HepG2 (cell line): ENCODE measurements at places on chromosomes 11 and 22. TPM values are rescaled to one million over a fixed set of nuclear protein-coding genes. Genes with fewer than 3 reads are reported as not detected.
A peak's percentile ranks its signal among the peaks of the same experiment; 100 is the strongest.

SPTY2D1 gene
- total RNA-seq = 14.8 and 22.2 TPM in 2 replicates

GRCh38 chr11:117816846-117817367 is 7.6 kb downstream of the FXYD2 start:
- H3K4me1 ChIP-seq = peaks cover 67% of the 10 kb centered on the region
- H3K27me3 ChIP-seq = no peaks in the 10 kb centered on the region; the same call in 1 of the 2 replicates
- H3K36me3 ChIP-seq = no peaks in the 10 kb centered on the region
- H3K4me3 ChIP-seq = no peak overlapping the region; the same call in 1 of the 2 replicates
- DNase-seq = no peak
- no peak overlapping the region for H3K27ac ChIP-seq

DNA sequence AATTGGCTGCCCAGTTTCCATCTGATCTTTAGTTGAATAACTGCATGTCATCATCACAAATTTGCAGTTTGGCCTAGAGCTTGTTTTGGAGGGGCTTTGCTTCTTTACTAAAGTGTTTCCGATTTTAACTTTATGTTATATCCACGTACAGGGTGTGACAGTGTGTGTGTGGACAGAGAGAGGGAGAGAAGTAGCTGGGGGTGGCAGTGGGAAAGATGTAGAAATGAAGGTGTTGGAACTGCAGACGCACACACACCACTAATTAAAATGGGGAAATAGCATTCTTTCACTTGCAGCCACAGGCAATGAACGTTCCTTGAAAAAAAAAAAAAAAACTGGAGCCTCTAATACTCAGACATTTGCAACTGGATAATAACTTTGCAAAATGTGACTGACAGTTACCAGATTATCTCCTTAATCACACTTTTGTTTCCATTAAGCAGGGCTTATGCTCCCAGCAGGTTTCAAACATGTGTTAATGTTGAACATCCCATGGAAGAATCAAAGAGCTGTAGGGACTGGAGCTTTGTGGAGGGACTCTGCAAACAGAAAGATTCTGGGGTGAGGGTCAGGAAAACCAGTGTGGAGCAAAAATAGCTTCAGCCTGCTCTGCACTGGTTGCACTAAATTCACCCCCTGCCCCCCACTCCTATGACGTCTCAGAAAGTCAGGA is 238.1 kb upstream of the TENM4 start:
- H3K27ac ChIP-seq = no peak overlapping the region
- no peaks in the 10 kb centered on the region for H3K36me3 ChIP-seq
- no peak overlapping the region for H3K4me3 ChIP-seq
- no peaks in the 10 kb centered on the region for H3K4me1 ChIP-seq
- no peaks in the 10 kb centered on the region for H3K27me3 ChIP-seq
- no peak for DNase-seq

DNA sequence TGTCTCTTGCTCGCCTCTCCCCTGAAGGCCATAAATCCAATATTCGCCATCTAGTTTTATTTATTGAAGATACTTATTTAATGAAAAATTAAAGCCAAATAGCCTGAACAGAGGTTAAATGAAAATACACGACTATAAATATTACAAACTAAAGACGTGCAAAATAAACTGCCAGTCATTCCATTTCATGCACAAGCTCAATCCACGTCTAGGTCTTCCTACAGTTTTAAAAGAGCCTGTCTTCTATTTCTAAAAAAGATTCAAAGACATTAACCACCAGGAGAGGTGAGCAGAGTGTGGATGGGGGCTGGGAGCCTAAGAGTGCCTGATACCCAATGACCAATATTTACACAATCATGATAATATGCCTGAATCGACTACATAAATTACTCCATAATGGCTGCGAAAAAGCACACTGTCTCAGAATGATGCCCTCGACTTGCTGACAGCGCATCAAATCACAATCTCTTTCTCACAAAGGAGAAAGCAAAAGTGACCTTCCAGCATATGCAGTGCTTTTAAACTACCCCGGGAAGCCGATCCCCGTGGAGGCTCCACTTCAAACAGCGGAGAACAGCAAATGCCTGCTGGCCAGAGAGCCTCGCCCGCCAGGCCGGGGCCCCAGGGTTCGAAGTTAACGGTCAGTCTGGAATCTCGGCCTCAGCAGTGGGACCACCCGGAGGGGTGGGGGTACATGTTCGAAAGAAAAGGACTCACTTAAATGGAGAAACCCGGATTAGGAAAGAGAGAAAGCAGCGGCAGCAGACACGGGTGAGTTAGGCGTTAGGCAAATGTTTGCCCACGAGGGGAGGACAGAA is 1.7 kb downstream of the FCHSD2 start:
- no peak for DNase-seq
- peak overlapping the region; percentile 95 for H3K27ac ChIP-seq

DNA sequence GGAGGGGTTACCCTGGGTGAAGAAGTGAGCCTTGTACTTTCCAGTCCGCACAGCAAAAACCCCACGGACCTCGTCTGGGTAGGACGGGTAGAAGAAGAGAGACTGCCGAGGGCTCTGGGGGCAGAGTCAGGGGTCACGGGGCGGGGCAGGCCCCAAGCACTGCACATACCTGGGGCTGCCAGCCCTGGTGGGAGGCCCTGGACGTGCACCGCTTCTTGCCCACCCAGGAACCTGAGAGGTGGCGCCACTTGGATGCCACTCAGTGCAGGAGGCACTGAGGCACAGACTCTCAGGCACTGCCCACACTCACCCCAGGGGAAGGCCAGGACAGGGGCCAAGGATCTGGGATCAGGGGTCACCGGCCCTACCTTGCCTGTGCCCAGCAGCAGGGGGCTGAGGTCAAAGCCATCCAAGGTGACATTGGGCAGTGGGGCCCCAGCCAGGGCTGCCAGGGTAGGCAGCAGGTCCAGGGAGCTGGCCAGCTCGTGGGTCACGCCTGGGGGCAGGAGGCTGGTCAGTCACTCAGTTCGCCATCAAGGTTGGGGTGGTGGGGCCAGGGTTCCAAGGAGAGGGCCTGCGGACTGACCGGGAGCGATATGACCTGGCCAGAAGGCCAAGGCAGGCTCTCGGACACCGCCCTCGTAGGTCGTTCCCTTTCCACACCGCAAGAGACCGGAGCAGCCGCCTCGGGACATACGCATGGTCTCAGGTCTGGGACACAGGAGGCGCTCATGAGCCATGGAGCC is 2.2 kb downstream of the ARSA start:
- H3K4me1 ChIP-seq = peaks cover 62% of the 10 kb centered on the region
- no peaks in the 10 kb centered on the region for H3K36me3 ChIP-seq
- no peak for DNase-seq
- H3K27me3 ChIP-seq = no peaks in the 10 kb centered on the region

- no peak overlapping the region for H3K4me3 ChIP-seq
- H3K27me3 ChIP-seq = no peaks in the 10 kb centered on the region
- no peak overlapping the region for H3K27ac ChIP-seq
Observed at GRCh38 chr11:18615628-18616392, 16.2 kb downstream of the MISFA start.

SYT9 gene
- not detected in 2 replicates for total RNA-seq

LIF gene
- total RNA-seq = 1.5 and 3.6 TPM in 2 replicates

BRSK2 gene
- 0.84 and 1.1 TPM in 2 replicates for total RNA-seq

KRTAP5-11 gene
- total RNA-seq = not detected in 2 replicates

GCAT gene
- 50.3 and 56.8 TPM in 2 replicates for total RNA-seq

- no peaks in the 10 kb centered on the region; the same call in 1 of the 2 replicates for H3K27me3 ChIP-seq
- no peak for DNase-seq
- no peaks in the 10 kb centered on the region for H3K4me1 ChIP-seq
- no peaks in the 10 kb centered on the region for H3K36me3 ChIP-seq
- no peak overlapping the region for H3K4me3 ChIP-seq
- no peak overlapping the region for H3K27ac ChIP-seq
Observed at GRCh38 chr11:111521135-111521534, 6.6 kb downstream of the HOATZ start.

MUC6 gene
- total RNA-seq = not detected in 2 replicates

GRCh38 chr11:95229199-95229992 is 1.6 kb downstream of the SESN3 start:
- no peak for DNase-seq
- peaks cover 29% of the 10 kb centered on the region for H3K4me1 ChIP-seq
- no peaks in the 10 kb centered on the region; the same call in 1 of the 2 replicates for H3K27me3 ChIP-seq
- no peak overlapping the region for H3K27ac ChIP-seq

GRCh38 chr11:117026593-117027330 is 71.5 kb downstream of the SIK3 start:
- DNase-seq = no peak
- no peaks in the 10 kb centered on the region for H3K27me3 ChIP-seq
- H3K4me3 ChIP-seq = no peak overlapping the region
- H3K36me3 ChIP-seq = no peaks in the 10 kb centered on the region
- peaks cover 54% of the 10 kb centered on the region for H3K4me1 ChIP-seq
- no peak overlapping the region for H3K27ac ChIP-seq

AIFM3 gene
- 11.0 and 15.3 TPM in 2 replicates for total RNA-seq

C1QTNF4 gene
- not detected in 2 replicates for total RNA-seq

DNA sequence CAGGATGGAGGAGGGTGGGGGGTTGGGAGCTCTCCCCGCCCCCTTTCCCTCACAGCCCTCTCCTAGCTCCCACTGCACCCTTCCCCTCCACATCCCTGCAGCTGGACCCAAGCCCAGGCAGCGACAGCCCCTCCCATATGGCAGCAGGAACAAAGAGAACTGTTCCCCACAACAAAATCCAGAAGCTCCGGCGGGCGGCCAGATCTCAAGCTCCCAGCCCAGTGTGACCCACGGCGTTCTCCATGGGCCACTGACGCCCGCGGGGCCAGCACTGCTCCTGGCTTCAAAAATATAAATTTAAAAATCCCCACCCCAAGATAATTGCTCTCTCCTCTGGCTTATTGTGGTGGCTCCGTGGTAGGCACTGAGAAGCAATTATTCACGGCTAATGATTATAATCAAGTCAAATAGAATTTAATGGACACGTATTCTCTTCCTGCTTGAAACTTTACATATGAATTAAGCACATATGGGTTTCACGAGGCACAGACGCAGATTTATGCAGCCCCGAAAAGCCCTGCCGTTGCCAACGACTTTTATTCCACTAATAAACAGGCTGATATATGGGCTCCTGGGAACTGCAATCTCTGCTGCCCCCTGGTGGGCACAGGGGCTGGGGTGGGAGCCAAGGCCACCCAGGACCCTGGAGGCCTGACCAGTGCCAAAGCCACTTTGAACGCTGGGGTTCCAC is 17.5 kb downstream of the MACROD1 start:
- H3K4me1 ChIP-seq = peaks cover 13% of the 10 kb centered on the region
- H3K36me3 ChIP-seq = peaks cover 10% of the 10 kb centered on the region
- no peaks in the 10 kb centered on the region for H3K27me3 ChIP-seq
- no peak overlapping the region for H3K27ac ChIP-seq
- DNase-seq = peak; percentile 50
- H3K4me3 ChIP-seq = no peak overlapping the region

RTN3 gene
- 25.3 and 32.2 TPM in 2 replicates for total RNA-seq

DNA sequence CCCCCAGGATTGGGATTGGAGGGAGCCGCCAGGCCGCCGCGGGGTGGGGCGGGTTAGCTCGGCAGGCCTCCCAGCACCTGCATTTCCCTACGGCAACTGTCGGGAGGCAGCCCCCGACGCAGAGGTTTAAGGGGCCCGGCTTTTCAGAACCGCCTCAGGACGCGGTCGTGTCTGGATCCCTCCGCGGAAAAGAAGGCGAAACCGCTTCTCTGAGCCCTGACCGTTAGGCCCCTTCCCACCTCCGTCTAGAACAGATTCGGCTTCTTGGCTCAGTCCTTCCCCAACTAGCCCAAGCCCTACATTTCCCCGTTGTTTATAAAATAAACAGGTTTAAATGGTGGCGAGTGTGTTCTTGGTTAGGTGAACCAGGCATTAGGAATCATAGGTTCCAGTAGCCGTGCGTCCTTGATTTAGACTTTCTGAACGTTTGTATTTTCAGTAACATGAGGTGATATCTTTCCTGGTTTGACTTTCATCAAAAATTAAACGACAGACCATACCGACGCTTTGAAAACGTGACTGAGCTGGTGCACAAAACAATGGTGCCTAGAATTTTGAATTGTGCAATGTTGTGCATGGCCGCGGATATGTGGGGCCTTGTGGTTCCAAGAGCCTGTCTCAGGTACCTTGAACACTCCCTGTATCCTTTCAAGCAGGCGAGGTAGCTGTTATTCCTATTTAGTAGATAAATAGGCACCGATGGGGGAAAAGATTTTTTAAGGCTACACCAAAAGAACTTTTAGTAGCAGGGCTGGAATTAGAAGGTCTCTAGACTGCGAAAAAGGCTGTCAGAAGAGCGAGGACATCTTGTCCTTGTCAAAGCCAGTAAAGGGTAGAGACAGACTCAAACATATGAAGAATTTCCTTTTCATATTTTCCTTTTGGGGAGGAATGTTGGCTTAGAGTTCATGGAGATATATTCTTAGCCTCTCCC is 1.2 kb upstream of the HSPA8 start:
- H3K4me3 ChIP-seq = peak overlapping the region; percentile 92
- peak; percentile 64 for DNase-seq
- peaks cover 11% of the 10 kb centered on the region for H3K36me3 ChIP-seq
- no peaks in the 10 kb centered on the region for H3K27me3 ChIP-seq

- H3K27ac ChIP-seq = no peak overlapping the region
- H3K4me3 ChIP-seq = no peak overlapping the region
- no peaks in the 10 kb centered on the region for H3K27me3 ChIP-seq
- H3K4me1 ChIP-seq = no peaks in the 10 kb centered on the region
- DNase-seq = no peak
Observed at GRCh38 chr11:34870548-34871196, 45.5 kb downstream of the APIP start.

DNA sequence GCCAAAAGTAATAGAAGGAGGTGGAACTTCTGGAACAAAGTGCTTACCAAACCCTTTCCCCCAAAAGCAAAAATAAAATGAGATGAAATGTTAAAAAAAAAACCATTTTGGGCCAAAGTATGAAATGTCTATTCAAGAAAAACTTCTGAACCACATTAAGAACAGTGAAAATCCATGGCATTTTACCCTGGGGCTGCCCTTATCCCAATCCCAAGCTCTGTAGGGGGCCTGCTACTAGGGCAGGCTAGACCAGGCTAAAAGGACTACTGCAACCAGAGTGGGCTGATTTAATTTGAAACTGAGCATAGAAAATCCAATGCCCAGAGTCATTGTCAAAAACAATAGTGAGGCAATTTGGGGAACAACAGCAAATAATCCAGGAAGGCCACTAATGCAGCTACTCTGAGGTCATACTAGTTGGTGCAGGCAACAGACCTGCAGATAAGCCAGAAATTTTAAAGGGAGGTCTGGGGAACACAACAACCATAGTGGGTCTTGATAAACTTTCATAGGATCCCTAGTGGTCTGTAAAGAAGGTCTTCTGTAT is 99.4 kb downstream of the RELT start:
- no peak overlapping the region for H3K4me3 ChIP-seq
- DNase-seq = no peak
- H3K4me1 ChIP-seq = peaks cover 8% of the 10 kb centered on the region
- no peak overlapping the region for H3K27ac ChIP-seq
